Esophagus squamous epithelium (tissue), 5 donors: ENCODE measurements at places on chromosomes 1 and 21.

DNA sequence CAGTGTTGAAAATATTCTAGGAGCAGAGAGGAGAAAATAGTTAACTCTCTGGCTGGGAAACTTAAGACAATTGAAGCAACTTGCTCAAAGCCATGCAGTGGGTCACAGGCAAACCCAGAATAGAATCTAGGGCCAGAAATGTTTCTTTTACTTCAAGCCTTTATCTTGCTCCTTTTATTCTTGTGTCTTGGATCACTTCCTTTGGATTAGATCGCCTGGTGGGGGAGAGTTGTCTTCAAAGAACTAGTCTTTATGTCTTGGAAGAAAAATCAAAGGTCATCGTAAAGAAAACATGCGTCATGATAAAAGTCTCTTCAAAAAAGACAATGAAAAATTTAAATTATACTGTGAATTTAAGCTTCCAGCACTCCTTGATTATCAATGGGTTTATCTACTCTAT is 493.6 kb upstream of the USP24 start:
- DNase-seq, result no peak

- no peak for DNase-seq
Measured at GRCh38 chr1:5286244-5286643, 631.8 kb downstream of the AJAP1 start.

- DNase-seq, result no peak
Measured at GRCh38 chr21:39220150-39220549, 36.9 kb upstream of the PSMG1 start.

- no peak for DNase-seq
Measured at GRCh38 chr1:94284476-94284875, 47.1 kb upstream of the ARHGAP29 start.

DNA sequence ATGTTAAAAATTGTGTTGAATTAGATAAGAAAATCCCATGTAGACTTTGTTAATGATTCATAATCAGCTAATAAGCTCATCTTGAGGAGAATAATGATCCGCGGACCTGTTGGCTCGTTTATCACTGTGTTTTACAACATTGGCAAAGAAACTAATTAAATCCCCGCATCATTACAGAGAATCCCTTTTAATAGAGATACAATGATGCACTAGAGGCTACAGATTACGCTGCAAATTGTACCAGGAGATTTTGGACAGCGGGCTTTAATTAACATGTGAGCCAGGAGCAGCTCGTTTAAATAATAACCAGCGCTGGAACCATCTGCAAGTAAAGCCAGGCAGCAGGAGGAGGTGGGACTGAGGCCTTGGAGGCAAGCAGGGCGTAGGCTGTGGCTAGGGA is 280.3 kb upstream of the POU3F1 start:
- no peak for DNase-seq

DNA sequence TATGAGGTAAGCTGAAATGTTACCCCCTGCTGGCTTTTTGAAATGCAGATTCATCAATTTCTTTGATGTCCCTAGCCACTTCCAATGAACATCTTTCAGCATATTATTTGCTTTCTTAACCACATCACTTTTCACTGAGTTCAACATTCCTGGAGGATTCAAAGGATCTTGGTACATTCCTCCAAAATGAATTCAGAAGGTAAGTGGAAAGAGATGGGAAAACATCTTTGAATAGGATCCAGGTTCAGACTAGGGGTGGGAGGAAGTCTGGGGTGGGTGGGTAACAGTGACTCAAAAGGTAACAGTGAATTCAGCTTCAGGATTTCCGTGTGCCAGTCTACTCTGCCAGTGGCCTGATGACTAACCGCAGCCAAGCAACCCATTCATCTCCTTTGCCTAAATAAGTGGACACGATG is 180.7 kb downstream of the ZC3H11B start:
- DNase-seq, result no peak

DNA sequence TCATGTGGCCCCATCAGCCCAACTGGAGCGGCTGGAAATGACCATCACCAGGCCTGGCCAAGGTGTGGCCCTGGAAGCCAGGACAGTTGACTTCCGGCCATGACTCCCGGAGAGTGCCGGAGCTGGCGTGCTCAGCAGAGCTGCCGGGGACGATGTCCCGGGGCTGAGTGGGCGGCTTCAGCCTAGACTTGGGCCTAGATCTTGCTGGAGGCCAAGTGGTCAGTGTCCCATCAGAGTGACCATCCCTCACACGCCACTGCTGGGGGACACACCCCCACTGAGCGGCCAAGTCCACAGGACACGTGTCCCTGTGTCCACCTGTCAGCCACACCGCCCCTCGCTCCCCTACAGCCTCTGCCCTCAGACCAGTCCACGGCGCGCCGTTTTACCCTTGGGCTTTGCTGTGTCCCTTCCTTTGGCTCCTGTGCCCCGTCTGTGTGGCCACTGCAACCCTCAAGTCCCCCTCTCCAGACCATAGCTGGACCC is 4.0 kb downstream of the FAAP20 start:
- no peak for DNase-seq

DNA sequence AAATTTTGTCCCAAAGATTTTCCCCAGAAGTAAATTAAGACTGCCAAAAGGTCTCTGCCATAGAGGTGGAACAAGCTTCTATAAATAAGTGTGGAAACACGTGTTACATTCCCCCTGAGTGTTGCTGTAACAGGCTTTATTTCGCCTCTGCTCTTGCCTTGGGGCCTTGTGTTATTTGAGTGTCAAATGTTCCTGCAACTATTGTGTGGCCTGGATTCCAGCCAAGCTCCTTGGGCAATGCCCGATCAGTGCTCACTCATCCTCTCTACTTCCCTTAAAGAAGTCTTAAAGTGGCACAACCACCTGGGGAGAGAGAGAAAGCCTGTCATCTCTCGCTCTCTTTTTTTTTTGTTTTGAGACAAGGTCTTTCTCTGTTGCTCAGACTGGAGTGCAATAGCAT is 156.7 kb downstream of the NR5A2 start:
- peak; percentile 41 for DNase-seq

DNA sequence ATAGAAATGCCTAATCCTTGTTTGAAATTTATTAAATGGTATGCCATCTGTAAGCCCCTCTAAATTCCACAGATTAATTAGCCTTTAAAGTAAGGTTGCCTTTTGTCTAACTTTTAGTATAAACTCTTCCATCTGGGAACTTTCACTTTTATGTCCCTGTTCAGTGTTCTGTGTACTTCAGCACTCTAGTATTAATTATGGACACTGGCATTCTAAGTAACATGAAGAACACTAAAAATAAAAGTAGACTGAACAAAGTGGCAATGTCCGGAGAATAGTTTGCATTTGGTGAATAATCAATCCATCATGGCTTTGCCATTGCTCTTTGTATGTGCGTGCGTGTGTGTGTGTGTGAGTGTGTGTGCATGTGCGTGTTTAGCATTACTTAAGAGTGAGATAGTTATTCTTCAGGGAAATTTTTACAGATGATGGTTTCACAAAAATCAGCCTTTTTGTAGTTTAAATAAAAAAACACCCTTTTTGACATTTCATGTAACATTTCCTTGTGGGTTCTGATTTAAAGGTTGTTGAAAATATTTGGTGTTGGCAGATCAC is 51.1 kb downstream of the ATF6 start:
- no peak for DNase-seq

- no peak for DNase-seq
Measured at GRCh38 chr1:180908074-180908765, 4.5 kb upstream of the KIAA1614 start.

GRCh38 chr1:170853867-170854266 is 81.5 kb upstream of the MROH9 start:
- no peak for DNase-seq
